Activated T-cell treated with anti-CD3 and anti-CD28 coated beads for 4 hours (primary cell): ENCODE measurements at places on chromosomes 2 and 18.

- no peak for DNase-seq
Observed at GRCh38 chr2:159379181-159379580, 92.7 kb upstream of the WDSUB1 start.

DNA sequence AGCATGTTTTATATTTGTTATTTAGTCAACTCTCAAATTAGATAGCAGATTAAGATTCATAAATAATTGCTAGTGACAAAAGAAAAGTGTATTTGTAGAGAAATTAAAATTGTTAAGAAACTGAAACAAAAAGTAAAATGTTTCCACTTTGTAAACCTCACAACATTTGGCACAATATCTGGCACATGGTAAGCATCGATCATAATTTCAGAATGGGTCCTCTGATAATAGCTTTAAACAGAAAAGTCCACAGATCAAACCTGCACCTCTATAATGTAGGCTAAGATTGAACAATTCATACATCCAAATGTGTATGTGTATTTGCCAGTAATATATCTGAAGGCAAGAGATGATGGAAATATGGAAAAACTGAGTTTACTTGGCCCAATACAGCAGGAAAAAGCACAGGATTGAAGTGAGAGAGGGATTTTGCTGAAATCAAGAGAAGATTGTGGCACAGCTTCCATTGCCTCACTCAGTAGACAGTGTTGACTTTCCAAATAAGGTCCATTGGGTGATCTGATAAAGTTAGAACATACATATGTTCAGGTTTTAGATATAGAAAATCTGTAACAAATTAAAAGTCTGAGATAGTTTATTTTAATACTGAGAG is 39.4 kb downstream of the COBLL1 start:
- DNase-seq = no peak

DNA sequence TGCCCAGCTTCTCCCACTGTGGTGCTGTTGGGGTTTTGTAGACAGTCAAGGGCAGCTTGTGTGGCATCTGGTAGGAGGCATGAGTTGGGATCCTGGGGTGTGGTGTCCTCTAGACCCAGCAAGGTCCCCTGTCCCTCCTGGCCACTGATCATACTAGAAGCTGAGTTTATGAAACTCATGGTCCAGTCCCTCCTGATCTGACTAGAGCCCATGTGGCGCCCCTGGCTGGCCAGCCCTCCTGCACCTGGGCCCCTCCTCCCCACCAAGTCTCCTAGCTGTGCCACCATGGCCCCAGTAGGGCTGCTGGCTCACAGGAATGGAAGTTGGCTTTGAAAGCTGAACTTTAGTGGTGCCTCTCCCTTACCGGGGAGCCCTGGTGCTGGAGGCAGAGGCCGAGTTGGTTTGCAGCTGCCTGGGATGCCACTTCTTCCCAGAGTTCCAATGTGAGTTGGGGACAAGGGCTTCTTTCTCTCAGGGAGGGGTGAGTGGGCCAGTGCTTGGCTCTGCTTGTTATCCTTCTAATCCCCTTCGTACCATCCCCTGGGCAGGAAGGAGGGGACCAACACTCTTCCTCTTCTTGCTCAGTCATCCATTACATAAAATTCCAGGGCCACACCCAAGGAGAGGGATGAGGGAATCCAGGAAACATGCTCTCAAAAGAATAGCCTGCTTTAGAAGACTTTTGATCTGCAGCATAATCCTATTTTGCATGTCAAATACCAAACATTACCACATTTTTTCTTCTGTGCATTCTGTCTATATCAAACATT is 37.5 kb upstream of the HAAO start:
- DNase-seq = no peak

DNA sequence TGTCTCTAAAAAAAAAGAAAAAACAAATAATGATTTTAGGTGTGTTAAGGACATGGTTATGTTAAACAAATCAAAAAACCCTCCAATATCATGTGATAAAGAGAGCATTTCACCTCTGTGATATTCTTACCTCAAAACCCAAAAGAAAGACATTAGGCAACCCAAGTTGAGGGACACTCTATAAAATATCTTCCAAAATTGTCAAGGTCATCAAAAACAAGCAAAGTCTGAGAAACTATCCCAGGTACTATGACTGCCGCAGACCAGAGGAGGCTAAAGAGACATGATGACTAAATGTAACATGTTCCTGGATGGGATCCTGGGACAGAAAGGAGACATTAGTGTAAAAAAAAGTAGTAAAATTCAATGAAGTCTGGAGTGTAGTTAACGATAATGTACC is 4.5 kb downstream of the SFXN5 start:
- no peak for DNase-seq

DNA sequence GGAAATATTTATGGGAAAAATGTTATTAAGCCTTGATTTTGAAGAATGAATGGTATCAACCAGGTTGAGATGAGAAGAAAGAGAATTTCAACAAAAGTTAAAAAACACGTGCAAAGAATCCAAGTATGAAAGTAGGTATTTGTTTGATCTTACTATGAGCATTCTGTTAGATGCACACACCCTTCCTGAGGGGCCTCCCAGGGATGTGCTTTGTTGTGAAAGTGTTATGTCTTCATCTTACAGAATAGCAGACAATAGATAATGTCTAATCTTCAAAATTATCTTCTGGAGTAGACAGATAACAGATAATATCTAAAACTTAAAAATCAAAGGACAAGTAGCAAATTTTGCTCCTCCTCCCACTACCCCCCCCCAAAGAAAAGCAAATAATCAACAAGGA is 155.2 kb upstream of the COL3A1 start:
- no peak for DNase-seq

DNA sequence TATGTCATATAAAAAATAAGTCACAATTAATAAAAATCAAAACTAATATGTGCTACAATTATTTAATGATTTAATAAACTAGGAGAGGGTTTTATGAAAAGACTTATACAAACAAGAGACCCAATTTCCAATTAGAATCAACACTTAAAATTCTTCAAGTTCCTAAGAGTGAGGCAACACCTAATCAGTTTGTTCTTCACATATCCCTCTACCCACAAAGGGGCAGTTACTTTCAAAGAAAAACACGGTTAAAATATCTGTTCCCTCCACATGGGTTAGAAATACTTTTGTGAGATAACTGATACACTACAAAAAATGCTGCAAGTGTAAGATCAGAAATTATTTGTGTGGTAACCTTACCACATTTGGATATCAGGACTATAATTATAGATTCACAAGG is 357.0 kb downstream of the ERBB4 start:
- no peak for DNase-seq

- DNase-seq = peak; percentile 69
Observed at GRCh38 chr18:3665780-3666525, 216.0 kb downstream of the TGIF1 start.

GRCh38 chr2:200243441-200243840 is 63.1 kb upstream of the SPATS2L start:
- DNase-seq = no peak

GRCh38 chr2:554444-554843 is 122.8 kb downstream of the TMEM18 start:
- no peak for DNase-seq

DNA sequence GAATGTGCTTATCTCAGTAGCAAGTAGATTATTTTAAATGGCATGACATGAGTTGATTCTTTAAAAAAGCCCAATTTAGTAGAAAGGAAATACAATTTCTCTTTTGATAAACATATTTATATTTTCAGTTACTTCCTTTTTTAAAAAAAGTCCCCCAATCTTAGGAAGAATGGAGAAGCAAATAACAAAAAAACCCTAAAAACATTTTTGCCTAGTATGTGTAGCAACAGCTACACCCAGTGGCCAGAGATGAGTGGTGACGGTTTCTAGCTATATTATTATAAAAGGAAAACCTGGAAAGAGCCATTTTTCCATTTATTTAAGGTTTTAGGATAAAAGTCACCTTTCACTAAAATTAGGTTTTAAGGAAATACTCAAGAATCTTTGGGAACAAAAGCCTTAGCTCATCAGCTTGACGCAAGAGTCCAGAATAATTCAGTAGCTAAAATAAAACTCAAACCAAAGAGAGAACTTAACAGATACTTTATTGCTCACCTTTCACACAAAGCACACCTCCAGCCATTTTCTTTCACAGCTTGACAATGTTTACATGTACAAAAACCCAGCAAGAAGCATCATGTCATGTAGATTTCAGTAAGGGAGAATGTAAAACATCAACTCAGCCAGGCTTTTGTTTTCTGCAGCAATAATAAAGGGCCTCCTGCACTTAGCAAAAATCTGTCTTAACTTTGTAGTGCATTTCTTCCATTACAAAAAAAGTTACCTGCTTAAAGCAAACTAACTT is 15.7 kb downstream of the FAM98A start:
- DNase-seq = no peak

- no peak for DNase-seq
Observed at GRCh38 chr2:175734686-175735085, 267.4 kb downstream of the LNPK start.

GRCh38 chr2:17058772-17059402 is 393.3 kb upstream of the CYRIA start:
- DNase-seq = no peak

DNA sequence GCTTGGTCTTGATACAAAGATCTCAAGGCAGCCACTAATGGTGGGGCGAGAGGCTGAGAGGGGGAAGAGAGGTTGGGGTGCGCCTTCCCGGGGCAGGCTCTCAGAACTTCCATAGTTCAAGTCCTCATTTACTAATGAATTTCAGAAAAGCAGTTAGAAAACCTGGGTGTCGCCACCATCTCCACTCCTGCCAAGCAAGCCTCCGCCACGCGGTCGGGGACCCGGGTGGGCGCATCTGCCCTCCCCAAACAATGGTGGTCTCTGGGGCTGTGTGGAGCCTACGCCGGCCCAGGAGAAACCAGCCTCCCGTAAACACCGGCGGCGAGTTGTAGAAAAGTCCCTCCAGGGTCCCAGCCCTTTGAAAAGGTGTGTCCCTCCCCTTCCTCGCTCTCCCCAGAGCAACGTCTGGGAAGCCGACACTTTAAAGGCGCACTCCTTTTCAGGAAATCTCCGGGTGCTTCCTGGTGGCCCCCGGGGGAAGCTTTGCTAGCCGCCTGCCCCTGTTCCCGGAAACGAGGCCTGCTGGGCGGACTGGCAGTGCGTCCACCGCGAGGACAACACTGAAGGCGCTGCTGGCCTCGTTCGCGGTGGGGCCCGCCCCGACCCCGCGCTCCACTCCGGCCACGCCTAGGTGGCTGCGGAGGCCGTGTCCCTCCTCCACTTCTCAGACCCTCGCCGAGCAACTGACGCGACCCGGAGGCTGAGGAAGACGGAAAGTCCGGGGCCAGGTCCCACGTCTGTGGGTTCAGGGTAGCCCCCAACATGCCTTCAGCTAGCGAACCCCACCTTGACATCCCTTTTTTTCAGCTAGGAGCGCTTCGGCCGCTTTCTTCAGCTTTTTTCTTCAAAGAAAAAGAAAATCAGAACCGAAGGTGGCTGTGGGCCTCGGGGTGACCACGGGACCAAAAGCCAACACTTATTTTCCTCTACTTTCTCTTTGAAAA is 16.8 kb downstream of the EVX2 start:
- no peak for DNase-seq

DNA sequence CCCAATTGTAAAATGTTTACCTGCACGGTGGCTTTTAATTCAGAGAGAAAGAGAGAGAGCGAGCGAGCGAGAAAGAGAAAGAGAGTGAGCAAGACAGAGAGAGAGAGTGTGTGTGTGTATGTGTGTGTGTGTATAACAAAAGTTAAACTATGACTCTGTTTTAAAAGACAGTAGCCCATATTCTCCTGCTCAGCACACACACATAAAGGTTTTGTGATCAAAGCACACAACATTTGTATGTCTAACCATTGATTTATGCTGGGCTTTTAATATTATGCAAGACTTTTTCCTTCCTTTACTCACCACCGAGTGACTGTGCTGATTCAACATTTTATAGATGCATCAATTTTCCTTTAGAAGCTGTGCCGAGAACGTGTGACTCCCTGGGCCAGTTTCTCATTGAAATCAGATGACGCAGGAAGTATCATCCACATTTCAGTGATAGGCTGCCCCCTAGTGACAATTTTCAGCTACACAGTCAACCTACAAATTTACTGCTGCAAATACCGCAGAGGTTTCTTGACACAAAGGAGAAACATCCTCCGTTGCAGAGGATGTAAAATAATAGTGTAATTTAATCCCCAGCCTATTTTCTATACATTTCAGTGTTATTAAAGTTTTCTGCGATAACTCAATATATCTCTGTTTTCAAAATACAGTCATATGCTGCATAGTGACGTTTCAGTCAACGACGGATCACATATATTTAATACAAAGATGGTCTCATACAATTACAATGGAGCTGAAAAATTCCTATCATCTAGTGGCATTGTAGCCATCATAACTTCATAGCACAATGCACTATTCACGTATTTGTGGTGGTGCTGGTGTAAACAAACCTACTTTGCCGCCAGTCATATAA is 165.9 kb upstream of the TANK start:
- peak; percentile 78 for DNase-seq

- DNase-seq = no peak
Observed at GRCh38 chr2:47560107-47560819, 157.3 kb downstream of the MSH2 start.

DNA sequence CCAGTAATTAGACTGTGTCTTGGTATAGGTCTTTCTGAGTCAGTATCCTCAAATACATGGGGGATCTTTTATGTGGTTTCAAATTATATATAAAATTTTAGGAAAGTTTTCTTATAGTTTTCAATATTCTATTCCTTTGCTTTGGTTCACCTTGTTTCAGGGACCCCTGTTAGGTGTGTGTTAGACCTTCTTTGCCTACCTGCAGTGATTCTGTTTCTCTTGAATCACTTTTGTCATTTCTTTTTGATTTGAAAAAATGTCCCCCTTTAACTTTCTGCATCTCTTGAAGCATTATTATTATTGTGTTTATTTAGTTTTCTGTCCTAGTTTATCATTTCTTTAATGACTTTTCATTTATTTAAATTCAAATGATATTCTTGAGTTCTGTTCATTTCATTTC is 98.7 kb downstream of the FHOD3 start:
- DNase-seq = no peak

GRCh38 chr2:173705656-173706055 is 259.5 kb downstream of the SP3 start:
- DNase-seq = no peak

- no peak for DNase-seq
Observed at GRCh38 chr2:236360496-236360895, 96.3 kb upstream of the ASB18 start.

DNA sequence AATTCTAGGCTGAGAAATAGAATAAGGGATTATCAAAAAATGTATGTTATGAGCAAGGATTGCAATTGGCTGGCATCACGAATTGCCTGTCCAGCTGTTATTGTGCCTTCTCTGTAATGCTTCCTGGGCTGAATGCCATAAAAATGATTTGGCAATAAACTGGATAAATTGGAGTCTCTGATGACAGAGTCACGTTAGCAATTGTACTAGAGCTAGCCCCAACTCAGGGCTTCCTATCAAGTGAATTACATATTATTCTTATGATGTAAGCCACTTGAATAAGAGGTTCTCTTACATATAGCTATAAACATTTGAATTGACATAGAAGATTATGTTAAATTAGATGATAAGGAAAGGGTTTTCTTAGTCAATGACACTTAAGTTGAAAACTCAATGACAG is 607.5 kb upstream of the REG3G start:
- no peak for DNase-seq

DNA sequence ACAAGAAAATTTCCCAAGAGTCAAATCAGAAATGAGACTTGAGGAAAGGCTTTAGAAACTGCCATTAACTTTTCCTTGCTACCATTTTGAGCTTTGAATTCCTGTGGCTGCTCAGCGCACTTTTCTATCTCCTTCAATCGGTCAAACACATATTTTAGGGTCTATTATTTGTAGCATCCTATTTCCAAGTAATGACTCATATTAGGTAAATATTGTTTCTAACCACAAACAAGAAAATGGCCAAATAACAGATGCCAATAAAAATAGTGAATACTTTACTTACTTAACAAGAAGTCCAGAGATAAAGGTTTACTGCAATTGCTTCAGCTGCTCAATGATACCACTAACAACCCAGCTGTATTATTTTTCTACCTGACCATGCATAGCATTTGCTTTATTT is 29.7 kb upstream of the CCDC178 start:
- no peak for DNase-seq
